ENCODE measurements at places on chromosomes 4 and X. TPM values are rescaled to one million over a fixed set of nuclear protein-coding genes. Genes with fewer than 3 reads are reported as not detected.

Gene HSD17B13
- 1.00 TPM for total RNA-seq

Gene APELA
- 1.6 TPM for total RNA-seq

Gene HPSE
- 1.7 TPM for total RNA-seq

Gene PLAC8
- 16.6 TPM for total RNA-seq

Gene NPY2R
- total RNA-seq = 1.9 TPM

Gene KCNIP4
- 0.28 TPM for total RNA-seq

Measured in hepatocyte (in vitro differentiated cells).